ENCODE measurements at places on chromosomes 4 and X. TPM values are rescaled to one million over a fixed set of nuclear protein-coding genes. Genes with fewer than 3 reads are reported as not detected.

RASSF6 gene
- under 0.01 TPM for total RNA-seq

LIAS gene
- total RNA-seq, result 7.7 TPM

GNRHR gene
- total RNA-seq, result not detected

MEPE gene
- 1.2 TPM for total RNA-seq

PGM2 gene
- total RNA-seq, result 10.6 TPM

CRMP1 gene
- 624 TPM for total RNA-seq

VCX3A gene
- total RNA-seq, result not detected

P2RY4 gene
- not detected for total RNA-seq

SPON2 gene
- total RNA-seq, result 6.1 TPM

METAP1 gene
- 22.0 TPM for total RNA-seq

PHEX gene
- 2.0 TPM for total RNA-seq

TMEM192 gene
- 9.4 TPM for total RNA-seq

LDOC1 gene
- 4.9 TPM for total RNA-seq

CT45A3 gene
- total RNA-seq, result not detected

PNCK gene
- total RNA-seq, result 18.3 TPM

OTUD6A gene
- total RNA-seq, result not detected

HMGN5 gene
- 0.41 TPM for total RNA-seq

SH3D19 gene
- 8.2 TPM for total RNA-seq

TEX13B gene
- total RNA-seq, result not detected

PDLIM3 gene
- 14.3 TPM for total RNA-seq
